ENCODE measurements at places on chromosomes 6 and 20.

- DNase-seq = no peak
Observed at GRCh38 chr6:134502614-134503549, 185.0 kb upstream of the SGK1 start.

GRCh38 chr6:87068795-87069194 lies 26.1 kb downstream of the CGA start:
- DNase-seq = no peak

DNA sequence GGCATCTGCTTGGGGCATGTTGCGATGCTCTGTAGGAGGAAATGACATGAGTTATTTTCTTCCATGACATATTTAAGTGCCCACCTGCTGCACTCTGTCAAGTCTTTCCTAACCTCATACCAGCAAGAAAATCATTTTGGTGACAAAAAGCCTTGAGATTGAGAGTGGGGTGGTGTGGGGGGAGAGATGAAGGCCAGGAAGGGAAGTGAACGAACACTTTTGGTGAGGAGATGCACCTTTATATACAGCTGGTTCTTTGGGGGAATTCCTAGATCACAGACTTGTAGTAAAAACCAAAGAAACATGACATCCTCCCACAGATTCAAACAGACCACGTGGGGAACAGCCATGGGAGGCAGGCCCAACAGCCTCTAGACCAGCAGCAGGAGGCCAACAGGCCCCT lies 26.1 kb downstream of the NCOA5 start:
- no peak for DNase-seq

DNA sequence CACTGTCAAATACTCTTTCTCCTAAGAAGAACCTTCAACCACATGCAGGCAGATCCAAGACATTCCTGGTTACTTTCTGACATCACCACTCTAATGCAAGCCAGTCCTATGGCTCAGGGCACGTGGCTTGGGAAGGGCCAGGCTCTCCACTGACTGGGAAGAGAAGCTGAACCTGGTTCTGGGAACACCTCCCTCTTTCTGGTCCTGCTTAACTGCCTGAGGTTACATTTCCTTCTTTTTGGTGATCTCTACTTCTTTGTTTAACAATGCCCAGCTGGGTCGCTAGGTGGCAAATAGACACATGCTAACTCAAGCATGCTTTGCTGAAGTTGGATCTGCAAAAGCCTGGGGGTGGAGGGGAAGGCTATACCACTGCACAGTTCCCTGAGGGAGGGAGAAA lies 249.8 kb downstream of the GMDS start:
- DNase-seq = no peak

DNA sequence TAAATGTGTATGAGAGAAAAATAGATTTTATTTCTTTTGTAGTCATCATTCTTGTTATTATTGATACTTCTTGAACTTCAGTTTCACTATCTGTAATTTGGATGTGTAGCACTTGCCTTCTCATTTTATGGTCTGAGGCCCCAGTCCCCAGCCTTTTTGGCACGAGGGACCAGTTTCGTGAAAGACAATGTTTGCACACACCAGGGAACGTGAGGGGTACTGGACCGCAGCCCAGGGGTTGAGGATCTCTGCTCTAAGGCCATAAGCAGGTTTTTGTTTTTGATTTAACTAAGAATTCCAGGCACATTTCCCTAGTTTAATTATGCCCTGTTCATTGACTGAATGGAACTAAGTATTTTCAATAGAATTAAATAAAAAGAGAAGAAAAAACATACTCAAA lies 261.5 kb downstream of the BMP2 start:
- DNase-seq = no peak

Data from stimulated activated CD8-positive, alpha-beta memory T cell treated with anti-CD3 and anti-CD28 coated beads, Interleukin-2, amount 100 ng/mL, for 1 hour (primary cell).